Stimulated activated effector memory CD8-positive, alpha-beta T cell treated with anti-CD3 and anti-CD28 coated beads, Interleukin-12 subunit alpha, Interleukin-12 subunit beta, amount 100 ng/mL, for 72 hours (primary cell): ENCODE measurements at places on chromosomes 16 and 17.

DNA sequence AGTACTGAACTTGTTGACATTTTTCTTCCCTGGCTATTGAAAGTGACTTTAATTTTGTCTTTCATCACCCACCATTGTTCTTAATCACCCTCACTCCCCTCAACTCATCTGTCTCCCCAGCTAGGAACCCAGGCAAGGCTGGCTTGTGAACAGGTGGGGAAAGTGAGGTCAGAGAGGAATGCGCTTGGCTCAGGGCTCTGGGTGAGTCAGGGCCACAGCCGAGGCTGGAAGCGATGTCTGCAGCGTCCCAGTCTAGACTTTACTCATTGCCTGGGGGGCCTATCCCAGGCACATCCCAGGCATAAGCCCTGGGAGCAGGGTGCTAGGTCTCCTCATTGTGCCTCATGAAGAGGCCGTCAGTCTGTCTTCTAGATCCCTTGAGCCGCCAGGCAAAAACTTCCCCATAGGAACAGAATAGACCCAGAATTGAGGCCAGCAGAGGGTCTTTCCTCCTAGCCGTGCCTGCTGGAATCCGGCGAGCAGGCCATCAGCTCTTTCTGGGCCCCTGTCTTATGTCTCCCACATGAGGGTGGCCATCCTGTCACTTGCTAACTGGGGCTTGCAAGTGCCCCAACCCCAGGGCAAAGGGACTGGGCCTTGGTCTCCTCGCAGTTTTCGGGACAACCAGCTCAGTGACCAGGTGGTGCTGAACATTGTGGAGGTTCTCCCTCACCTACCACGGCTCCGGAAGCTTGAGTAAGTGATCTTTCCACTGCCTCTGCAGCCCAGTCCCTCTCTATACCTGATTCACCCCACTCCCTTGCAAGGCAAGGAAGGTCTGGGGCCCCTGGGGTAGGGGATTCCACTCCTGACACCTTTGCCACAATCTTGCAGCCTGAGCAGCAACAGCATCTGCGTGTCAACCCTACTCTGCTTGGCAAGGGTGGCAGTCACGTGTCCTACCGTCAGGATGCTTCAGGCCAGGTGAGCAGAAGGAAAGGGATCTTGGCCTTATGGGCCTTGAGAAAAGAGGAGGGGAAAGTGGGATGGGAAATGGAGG is 40.1 kb downstream of the NLRC5 start:
- DNase-seq = no peak

GRCh38 chr16:75566758-75567255 is 628 bp downstream of the GABARAPL2 start:
- DNase-seq = peak; percentile 6

DNA sequence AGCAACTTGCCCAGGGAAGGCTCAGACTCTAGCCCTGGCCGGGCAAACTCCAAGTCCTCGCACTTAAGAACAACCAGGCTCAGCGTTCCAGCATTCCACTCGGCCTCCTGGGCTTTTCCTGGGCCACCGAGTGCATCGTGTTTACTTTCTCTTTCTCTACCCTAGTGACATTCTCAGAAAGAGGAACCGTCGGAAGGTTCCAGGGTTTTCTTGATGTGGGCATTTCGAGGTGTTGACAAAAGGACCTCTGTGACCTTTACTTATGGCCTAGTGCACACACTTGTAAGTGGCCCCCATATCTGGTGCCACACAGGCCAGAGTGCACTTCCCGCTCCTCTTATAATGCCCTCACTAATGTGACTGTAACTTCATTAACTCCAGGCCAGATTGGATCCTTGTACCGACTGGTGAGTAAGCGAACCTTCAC is 3.1 kb upstream of the BANP start:
- DNase-seq = no peak

DNA sequence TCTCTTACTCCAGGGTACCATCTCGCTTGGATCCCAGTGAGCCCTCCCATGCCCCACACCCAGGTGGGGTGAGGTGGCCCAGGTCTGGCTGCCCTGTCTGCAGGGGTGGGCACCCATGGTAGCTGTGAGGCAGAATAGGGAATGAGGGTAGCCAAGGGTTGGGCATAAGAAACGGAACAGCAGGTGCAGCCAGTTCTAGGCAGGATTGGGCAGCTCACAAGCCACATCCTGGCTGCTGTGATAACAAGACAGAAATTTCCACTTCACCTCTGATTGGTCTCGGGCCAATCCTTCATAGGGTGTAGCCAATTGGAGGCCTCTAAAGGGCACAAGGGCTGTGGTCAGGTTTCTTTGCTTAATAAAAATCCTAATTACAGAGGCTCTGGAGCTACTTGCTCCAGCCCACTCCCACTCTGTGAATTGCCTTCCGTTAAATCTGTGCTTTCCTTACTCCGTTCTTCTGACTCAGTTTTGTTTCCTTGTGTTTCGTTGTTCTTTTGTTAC is 1.5 kb upstream of the ARHGDIG start:
- DNase-seq = no peak

DNA sequence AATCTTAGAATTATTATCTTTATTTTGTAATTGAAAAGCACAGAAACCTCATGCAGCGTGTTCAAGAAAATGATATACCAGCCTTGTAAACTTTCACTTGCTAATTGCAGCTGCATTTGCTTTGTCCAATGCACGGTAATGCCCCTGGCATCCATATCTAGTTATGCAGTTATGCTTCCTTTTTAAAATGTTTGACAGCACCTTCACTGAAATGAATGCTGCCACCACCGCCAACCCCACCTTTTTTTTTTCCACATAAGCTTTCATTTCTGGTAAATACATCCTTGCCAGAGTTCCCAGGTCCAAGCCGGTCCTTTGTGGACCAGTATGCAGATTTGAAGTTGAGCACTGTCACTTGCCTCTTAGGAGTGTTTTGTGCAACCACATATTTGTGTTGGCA is 338.8 kb downstream of the WWOX start:
- DNase-seq = no peak
